ENCODE measurements at places on chromosomes 1 and 21.
A peak's percentile ranks its signal among the peaks of the same experiment; 100 is the strongest.

GRCh38 chr1:154960446-154961136, 991 bp downstream of the PYGO2 start:
- no peak for DNase-seq

DNA sequence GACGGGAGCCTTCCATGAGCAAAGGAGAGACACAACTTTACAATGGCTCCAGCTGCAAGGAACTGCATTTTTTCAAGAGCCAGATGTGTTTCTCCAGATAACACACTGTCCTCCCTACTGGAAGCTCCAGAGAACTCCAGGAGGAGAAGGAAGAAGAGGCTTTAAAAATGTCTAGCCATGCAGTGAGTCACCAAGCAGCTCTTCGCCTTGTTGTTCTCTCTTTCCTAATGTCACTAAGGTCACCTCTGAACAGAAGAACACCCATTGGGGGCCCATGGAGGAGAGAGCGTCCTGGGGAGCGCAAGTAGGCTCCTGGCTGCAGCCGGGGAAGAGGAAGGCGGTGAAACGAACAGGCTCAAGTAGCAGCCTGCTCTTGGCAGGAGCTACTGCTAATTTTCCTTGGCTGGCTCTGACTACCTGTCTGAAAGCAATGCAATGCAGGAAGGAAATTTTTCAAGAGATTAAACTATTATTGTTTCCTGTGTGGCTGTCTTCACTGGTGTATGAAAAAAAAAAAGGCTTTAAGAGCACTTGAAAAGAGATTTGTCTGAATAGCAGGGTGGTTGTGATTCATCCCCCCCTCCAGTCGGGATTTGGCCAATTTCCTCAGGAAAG, 321.9 kb downstream of the SETD4 start:
- no peak for DNase-seq

DNA sequence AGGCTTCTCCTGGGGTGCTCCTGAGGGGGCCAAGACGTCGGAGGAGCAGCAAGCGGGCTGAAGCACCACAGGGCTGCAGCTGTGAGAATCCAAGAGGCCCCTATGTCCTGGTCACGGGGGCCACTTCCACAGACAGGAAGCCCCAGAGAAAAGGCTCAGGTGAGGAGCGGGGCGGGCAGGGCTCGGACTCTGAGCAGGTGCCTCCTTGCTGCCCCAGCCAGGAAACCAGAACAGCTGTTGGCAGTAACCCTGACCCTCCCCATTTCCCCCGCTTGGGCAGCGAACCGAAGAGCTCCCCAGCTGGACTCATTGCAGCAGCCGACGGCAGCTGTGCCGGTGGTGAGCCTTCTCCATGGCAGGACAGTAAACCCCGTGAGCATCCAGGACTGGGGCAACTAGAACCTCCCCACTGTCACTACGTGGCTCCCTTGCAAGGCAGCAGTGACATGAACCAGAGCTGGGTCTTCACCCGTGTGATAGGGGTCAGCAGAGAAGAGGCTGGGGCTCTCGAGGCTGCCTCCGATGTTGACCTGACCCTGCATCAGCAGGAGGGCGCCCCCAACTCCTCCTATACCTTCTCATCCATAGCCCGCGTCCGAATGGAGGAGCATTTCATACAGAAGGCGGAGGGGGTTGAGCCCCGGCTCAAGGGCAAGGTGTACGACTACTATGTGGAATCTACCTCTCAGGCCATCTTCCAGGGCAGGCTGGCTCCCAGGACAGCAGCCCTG, 625 bp downstream of the KLHDC7A start:
- no peak for DNase-seq

- DNase-seq, result no peak
Observed at GRCh38 chr1:95282518-95282895, 48.5 kb downstream of the RWDD3 start.

DNA sequence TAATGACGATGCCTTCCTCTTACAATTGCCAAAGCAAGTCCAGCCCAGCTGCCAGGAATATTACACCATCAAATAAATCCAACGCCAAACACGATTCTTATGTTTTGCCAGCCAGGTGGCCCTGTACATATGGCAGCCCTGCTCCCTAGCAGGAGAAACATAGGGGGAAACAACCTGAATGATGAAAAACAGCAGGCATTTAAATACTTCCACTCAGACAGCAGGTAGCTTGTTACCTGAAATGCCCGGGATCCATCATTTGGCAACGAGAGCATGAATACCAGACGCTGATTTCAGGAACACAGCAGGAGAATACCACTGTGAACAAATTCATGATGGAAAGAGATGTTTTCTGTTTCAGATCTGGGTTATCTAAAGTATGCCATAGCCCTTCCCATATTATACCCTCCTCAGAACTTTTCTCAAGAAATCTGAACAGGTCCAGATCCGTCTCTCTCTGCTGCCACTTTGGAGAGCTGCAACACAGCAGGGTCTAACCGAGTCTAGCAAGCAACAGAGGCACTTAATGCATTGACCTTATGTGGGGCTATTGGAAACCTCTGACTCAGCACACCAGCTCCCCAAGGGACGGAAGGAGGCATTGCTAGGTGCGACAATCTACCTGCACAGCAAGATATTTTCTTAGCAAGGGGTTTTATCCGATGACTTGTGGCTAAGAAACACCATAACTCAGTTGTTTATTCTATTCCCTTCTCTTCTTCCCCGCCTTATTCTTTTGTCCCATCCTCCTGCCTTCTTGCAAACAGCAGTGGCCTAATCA, 166.3 kb downstream of the BARHL2 start:
- no peak for DNase-seq

- DNase-seq, result no peak
Observed at GRCh38 chr1:10529091-10529490, 54.3 kb downstream of the PEX14 start.

DNA sequence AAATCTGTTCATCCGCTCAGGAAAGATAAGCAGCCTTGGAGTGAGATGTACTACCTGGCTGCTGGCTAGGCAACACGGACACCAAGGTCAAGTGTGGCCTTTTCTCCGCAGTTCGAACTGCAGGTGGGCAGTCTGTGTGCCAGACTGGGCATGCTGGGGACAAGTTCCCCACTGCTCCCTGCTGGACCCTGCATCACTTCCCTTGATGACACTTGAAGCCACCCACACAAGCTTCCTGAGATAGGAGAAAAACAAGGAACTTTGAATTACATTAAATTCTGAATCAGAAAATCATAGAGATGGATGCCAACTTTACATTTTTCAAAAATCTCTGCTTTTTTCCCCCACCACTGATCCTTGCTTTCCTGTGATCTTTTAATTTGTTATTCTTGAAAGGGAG, 38.3 kb downstream of the BEND5 start:
- no peak for DNase-seq

GRCh38 chr1:165683848-165684485, 14.4 kb downstream of the ALDH9A1 start:
- DNase-seq, result no peak

DNA sequence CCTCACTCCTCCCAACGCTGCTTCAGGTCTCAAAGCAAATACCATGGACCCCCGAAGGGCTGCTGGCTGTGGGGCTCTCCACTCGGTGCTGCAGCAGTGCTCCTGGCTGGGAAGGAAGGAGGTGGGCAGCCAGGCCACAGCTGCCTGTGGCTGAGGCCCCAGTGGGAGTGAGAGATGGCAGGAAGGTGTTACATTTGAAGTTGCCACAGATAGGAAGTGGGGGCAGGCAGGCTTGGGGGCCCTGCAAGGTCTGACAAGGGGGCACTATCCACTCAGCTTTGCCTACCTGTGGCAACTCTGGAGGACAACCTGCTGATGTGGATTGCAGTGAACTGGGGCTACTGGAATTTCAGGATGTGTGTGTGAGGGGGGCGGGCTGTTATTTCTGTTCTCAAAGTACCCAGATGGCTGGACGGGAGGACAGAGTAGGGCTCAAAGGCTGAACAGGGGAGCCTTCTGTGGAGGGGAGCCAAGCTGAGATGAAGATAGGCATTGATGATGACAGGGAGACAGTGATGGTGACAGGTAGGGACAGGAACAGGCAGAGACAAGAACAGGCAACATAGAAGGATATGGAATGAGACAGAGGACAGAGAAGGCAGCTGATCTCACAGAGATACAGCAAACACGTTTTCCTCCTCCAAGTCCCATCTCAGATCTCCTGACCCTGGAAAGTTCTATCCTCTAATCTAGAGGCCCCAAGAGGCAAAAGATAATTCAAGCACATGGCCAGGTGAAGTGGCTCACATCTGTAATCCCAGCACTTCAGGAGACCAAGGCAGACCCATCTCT, 1.8 kb downstream of the ZNF683 start:
- peak; percentile 65 for DNase-seq

- no peak for DNase-seq
Observed at GRCh38 chr1:212121779-212122178, 86.2 kb downstream of the DTL start.

DNA sequence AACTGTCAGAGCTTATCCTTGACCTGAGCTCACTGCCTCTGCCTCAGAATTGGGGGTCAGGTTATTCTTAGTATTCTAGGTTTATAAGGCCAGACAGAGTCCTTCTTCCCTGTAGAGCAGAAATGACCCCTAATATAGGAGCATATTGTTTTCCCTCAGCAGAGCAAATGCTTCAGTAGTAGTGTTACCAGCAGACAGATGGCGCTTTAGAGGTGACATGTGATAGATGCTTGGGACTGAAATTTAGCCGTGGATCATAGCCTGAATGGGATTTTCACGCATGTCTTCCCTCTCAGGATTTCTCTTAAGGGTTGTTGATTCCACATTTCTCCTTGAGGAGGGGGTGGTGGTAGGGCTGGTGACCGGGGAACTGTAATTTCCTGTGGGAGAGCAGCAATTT, 24.5 kb downstream of the ADARB1 start:
- no peak for DNase-seq

- DNase-seq, result peak; percentile 9
Observed at GRCh38 chr21:39107739-39108138, 75.5 kb downstream of the PSMG1 start.

All from activated CD8-positive, alpha-beta memory T cell treated with anti-CD3 and anti-CD28 coated beads, Interleukin-2, amount 10 ng/mL, durations not matched to agents 7 days and 5 days (primary cell).